SW480 (cell line): ENCODE measurements at places on chromosomes 5 and 9.
A peak's percentile ranks its signal among the peaks of the same experiment; 100 is the strongest.

DNA sequence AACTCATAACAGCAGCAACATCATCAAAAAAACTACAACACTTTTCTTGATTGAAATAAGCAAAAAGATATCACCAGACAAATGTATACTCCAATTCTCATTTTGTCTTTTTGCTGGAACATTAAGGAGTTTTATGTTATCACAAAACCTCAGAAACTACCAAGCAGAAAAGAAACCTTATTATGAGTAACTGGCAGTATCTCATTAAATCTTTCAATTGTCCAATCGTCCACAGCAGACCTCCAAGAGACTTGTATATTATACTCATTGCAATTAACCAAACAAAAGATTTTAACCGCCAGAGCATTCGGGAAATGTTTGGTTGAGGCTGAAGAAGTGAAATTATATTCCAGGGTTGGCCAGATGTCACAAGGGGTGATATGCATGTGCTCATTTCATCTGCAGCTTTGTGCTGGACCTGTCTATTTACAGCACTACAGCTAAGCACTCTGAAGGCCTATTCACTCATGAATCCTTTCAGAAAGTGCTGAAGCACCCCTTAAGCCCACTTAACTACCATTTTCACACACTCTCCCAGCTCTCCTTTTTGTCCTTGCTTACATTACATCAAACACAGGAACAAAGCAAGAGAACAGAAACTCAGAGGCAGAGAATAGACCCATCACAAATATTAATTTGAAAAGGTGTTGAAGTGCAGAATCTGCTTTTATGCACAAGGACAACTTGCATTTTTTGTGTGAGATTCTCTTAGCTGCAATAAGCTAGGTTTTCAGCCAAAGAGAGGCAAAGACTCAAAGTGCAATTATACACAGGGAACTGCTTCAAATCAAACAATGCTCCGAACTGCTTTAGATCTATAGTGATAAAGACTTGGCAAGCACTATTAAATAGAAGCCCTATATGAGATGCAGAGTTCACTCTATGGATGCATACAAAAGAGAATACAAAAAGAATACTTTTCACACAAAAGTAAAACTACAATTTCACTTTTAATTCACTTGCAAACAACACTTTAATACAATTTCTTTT is 150.4 kb upstream of the POU5F2 start:
- no peak for DNase-seq

- peak; percentile 34 for DNase-seq
Observed at GRCh38 chr5:65926893-65927292, 518 bp downstream of the ERBIN start.

GRCh38 chr5:109516390-109516789 is 106.6 kb upstream of the PJA2 start:
- DNase-seq, result no peak

DNA sequence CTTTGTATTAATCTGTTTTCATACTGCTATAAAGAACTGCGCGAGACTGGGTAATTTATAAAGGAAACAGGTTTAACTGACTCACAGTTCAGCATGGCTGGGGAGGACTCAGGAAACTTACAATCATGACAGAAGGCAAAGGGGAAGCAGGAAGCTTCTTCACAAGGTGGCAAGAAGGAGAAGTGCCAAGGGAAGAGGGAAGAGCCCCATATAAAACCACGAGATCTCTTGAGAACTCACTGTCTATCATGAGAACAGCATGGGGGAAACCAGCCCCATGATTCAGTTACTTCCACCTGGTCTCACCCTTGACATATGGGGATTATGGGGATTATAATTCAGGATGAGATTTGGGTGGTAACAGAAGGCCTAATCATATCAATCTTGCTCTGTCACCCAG is 60.9 kb upstream of the CHD1 start:
- no peak for DNase-seq

DNA sequence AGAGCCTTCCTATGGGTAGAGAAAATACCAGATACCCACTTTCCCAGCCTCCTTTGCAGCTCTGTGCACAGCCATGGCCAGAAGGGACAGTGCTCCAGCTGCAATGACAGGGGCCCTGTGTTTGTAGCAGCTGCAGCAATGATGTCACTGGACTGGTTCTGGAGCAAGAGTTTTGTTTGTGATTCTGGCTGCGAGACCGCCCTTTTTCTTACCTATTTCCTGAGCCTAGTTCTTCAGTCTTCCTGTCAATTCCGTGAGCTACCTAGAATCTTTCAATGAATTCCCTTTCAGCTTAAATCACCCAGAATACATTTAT is 10.0 kb upstream of the BOD1 start:
- DNase-seq, result no peak

DNA sequence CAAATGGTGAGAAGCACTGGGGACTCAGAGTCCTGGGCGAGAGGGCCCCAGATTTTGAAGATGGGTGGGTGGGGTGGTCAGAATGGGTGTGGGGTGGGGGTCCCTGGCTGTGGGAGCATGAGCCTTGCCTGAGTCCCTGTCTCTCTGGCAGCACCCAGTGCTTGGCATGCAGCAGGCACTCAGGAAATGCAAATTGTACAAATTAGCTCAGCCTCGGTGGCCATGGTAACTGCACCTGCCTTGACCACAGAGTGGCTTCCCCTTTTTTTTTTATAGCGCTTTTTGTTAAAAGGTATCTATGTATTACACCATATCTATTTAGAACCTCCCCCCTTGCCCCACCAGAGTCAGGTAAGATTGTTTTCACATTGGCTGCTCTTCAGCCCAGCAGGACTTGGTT is 19.2 kb upstream of the PITX1 start:
- DNase-seq, result no peak

DNA sequence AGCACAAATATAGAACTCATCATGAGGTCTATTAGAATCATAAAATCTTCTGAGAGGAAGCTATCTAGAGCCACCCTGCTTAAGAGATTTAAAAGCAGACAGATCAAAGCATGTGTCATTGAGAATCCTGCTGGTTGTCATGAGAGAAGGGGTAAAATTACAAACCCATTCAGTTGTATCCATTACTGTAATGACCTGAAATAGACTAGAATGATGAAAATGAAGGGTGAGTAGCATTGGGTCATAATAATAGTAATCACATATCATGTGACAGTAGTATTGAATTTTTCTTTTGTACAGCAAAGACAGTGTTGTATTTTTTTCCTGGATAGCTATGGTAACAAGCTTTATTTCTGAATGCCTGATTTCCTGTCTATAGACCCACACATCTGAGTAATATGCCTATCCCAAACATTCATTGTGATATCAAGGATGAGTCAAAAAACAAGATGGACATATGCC is 149.0 kb downstream of the PDE4D start:
- DNase-seq, result peak; percentile 53
